ENCODE measurements at places on chromosomes 7 and 10. TPM values are rescaled to one million over a fixed set of nuclear protein-coding genes. Genes with fewer than 3 reads are reported as not detected.

GRCh38 chr10:11238893-11239292 lies 221.2 kb downstream of the CELF2 start:
- H3K4me3 ChIP-seq, result no peak overlapping the region
- H3K27me3 ChIP-seq, result no peaks in the 10 kb centered on the region
- no peak for DNase-seq
- H3K4me1 ChIP-seq, result no peaks in the 10 kb centered on the region

- H3K36me3 ChIP-seq, result no peaks in the 10 kb centered on the region
- no peak overlapping the region for H3K27ac ChIP-seq
- DNase-seq, result no peak
These were observed 559.7 kb upstream of the ZWINT start for GRCh38 chr10:56920601-56921261.

- peak; percentile 32 for DNase-seq
- H3K27me3 ChIP-seq, result no peaks in the 10 kb centered on the region
- H3K27ac ChIP-seq, result no peak overlapping the region
- peak overlapping the region; percentile 35 for H3K4me3 ChIP-seq
- H3K4me1 ChIP-seq, result no peaks in the 10 kb centered on the region
These were observed 376 bp downstream of the GNA12 start for GRCh38 chr7:2843711-2844152.

Gene SPDYE5
- not detected for total RNA-seq

Gene HECW1
- total RNA-seq, result 0.50 TPM

DNA sequence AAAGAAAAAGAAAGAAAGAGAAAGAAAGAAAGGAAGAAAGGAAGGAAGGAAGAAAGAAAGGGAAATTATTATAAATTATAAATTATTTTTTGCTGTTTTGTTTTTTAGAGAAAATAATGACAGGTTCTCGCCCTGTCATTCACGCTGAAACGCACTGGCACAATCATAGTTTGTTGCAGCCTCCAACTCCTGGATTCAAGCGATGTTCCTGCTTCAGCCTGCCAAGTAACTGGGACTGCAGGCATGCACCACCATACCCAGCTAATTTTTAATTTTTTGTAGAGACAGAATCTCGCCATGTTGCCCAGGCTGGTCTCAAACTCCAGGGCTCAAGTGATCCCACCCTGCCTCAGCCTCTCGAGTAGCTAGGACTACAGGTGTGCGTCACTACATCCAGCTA lies 21.6 kb downstream of the MMD2 start:
- no peaks in the 10 kb centered on the region for H3K4me1 ChIP-seq
- no peak overlapping the region for H3K4me3 ChIP-seq
- H3K27ac ChIP-seq, result no peak overlapping the region
- no peak for DNase-seq
- no peaks in the 10 kb centered on the region for H3K27me3 ChIP-seq

DNA sequence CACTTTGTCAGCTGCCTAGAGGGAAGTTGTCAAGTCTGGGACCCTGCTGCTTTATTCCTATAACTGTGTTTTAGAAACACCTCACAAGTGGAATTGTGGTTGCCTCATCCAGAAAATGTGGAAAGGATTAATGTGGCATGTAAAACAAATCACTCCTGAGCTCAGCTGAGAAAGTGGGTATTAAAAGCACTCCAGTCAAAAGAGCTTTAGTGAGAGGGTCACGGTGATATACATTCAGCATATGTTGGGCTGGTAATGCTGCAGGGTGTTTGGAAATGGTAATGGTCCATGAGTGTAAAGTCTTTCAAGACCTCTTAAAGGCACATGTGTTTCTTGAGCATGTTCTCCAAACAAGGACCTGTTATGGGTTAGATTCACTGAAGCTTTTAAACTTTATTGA lies 318.2 kb upstream of the MEOX2 start:
- H3K4me1 ChIP-seq, result no peaks in the 10 kb centered on the region
- H3K27me3 ChIP-seq, result no peaks in the 10 kb centered on the region
- no peak for DNase-seq
- H3K27ac ChIP-seq, result no peak overlapping the region
- no peak overlapping the region for H3K4me3 ChIP-seq

Gene RADIL
- 1.0 TPM for total RNA-seq

Gene CPN1
- not detected for total RNA-seq

DNA sequence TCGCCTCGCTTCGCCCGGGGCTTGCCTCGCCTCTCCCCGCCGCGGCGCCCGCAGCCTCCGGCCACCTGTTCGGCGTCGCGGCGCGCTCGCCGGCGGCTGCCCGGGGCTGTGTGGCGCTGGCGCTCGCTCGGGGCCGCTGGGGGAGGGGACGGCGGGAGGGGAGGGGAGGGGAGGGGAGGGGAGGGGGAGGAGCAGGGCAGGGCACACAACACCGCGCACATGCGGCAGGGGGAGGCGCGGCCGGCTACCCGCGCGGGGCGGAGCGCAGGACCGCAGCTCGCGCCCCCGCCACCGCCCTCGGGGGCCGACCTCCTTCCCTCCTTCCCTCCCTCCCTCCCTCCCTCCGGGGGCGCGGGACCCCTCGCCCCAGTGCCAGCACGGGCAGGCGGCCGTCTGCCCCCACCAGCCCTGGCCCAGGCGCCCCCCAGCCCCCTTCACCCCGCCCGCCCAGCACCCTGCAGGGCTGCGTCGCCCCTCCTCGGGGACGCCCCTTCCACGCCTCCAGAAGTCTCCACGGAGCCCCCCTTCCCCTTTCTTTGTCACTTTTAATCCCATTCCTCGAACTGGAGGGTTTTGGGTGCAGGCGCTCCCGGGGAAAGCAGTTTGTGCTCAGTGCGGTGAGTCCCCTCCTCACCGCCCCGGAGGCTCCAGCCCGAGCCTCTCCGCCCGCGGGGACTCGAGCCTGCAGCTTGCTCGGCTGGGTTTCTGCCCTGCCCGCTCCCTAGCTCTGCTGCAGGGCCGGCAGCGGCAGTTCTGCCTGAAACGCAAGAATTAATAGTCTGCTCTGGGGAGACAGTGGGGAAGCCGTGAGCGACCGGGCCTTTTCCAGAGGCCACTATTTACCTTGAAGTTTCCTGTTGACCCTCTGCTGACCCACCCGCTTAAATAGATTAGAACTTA lies at the start of gene PARD3:
Gene PARD3, minus strand, starts transcription at position 112 of the 900 bp plus-strand sequence. CDS start 301 bp downstream, outside the sequence.
- peak; percentile 92 for DNase-seq
- no peaks in the 10 kb centered on the region for H3K4me1 ChIP-seq
- H3K36me3 ChIP-seq, result no peaks in the 10 kb centered on the region
- peak within 1 kb of the TSS; percentile 57 for H3K4me3 ChIP-seq

Gene GSAP
- total RNA-seq, result 29.4 TPM

DNA sequence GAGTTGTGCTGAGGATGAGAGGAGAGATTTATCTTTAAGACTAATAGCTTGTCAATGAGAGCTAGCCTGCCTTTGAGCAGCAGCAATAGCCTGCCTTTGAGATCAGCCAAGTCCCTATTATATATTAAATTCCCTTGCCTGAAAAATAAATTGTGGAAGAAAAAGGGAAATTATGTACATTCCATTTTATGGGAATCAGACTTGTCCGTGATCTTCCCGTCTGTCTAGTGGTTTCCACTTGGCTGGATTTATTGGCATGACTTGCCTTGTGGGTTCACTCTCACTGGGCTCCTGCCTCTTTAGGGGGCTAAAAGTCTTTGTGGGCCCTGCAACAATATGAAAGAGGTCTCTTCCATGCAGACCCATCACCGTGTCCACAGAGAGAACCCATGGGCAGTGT lies 171.7 kb upstream of the FRMD4A start:
- H3K4me1 ChIP-seq, result peaks cover 2% of the 10 kb centered on the region
- no peaks in the 10 kb centered on the region for H3K27me3 ChIP-seq
- H3K27ac ChIP-seq, result no peak overlapping the region
- no peaks in the 10 kb centered on the region for H3K36me3 ChIP-seq
- no peak overlapping the region for H3K4me3 ChIP-seq

DNA sequence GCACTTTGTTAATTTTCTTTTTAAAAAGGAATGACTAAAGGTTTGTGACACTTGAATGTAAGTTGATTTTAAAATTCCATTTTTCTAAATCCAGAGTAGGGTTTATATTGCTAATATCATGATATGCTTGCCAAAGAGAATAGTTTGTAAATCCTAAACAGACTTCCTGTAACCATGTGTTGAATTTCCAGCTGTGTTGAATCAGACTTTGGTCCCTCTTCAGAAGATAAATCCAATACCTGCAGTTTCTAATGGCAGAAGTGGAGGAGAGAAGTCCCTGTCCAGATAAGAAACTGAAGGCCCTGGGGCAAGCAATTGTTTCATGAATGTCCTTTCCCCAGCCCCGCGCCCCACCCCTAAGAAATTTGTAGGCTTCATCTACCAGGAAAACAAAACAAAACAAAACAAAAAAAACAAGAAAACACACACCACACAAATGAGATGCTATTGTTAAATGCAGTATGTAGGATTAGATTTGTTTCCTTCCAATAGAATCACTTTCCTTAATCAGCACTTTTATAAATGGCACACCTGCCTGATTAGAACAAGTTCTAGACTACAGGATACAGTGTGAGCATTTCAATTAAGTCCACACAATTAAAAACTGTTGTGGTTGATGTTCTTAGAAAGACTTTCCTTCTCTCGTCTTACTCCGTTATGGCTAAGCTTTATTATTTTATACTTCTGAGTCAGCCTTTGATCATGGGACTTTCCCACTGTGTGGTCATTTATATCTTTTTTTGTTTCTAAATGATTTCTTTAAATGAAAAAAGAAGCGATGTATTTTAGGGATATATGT lies 122.8 kb downstream of the KAT6B start:
- H3K27me3 ChIP-seq, result no peaks in the 10 kb centered on the region
- H3K36me3 ChIP-seq, result no peaks in the 10 kb centered on the region
- H3K4me1 ChIP-seq, result no peaks in the 10 kb centered on the region
- no peak for DNase-seq
